ENCODE measurements at places on chromosomes 16 and 17.

- DNase-seq, result no peak
Observed at GRCh38 chr16:86537486-86537885, 17.5 kb downstream of the MTHFSD start.

GRCh38 chr17:33038740-33039139 is 47.1 kb downstream of the SPACA3 start:
- DNase-seq, result peak; percentile 68

GRCh38 chr17:1612400-1612799 is 16.2 kb downstream of the SLC43A2 start:
- DNase-seq, result no peak

DNA sequence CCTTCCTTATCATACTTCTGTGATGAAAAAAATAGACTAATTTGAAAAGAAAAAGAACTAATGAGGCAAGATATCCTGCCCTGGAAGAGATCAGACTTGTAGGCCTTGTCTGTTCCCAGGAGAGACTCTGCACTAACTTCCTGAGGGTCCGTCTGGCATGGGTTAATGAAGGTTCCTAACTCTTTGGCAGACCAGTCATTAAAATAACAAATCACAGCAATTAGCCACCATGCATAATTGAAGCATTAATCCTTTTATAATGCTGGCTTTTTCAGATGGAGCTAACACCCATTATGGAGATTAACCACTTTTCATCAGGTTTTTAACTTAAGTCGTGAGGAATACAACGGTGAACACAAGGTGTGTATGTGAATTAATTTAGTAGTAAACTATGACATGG is 10.4 kb upstream of the KRT10 start:
- DNase-seq, result no peak

DNA sequence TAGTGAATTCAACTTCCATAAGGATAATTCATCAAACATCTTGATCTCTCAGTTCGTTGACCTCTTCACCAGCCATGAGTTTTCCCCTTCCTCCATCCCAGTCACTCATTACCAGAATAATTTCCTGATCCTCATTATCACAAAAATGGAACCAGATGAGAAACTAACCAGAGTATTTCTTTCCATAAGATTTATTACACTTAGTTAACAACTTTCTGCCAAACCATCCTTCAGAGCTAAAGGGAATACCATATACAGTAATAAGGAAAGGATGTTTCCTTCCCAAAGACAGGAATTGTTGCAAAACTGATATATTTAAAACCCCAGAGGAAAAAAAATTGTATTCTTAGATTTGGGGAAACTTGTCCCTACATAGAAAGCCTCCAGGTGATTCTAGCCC is 8.6 kb downstream of the KRTAP29-1 start:
- DNase-seq, result no peak

- no peak for DNase-seq
Observed at GRCh38 chr17:2731807-2732206, 17.6 kb downstream of the CCDC92B start.

DNA sequence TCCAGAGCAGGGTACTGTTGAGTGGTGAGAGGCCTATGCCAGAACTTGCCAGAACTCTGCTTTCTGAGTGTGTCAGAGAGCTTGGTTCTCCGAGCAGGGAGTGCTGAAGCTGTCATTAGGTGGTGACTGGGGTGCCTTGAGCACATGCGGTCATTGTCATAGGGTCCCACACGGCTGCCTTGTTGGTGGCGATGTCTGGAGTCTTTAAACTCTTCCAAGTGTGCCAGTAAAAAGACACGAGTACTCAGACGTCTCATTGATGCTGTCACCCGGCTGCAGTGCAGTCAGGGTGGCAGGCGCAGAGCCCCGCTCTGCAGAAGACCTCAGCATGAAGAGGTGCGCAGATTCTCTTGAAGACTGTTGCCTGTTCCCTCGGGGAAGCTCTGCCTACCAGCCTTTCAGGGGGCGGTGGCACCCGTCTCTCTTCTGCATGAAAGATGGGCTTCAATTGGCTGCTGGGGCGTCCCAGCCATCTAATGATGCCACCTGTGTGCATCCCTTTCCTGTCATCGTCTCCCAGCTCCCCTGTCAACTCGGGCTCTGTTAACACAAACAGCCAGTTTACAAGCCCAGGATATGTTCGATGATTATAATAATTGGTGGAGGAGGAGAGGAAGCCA is 58.3 kb downstream of the NKD1 start:
- DNase-seq, result no peak

GRCh38 chr17:31627960-31628359 is 231.1 kb downstream of the COPRS start:
- DNase-seq, result no peak

- DNase-seq, result peak; percentile 70
Observed at GRCh38 chr16:63289834-63290460, 1253.7 kb upstream of the CDH8 start.

GRCh38 chr16:54548281-54548680 is 261.7 kb upstream of the IRX3 start:
- no peak for DNase-seq

DNA sequence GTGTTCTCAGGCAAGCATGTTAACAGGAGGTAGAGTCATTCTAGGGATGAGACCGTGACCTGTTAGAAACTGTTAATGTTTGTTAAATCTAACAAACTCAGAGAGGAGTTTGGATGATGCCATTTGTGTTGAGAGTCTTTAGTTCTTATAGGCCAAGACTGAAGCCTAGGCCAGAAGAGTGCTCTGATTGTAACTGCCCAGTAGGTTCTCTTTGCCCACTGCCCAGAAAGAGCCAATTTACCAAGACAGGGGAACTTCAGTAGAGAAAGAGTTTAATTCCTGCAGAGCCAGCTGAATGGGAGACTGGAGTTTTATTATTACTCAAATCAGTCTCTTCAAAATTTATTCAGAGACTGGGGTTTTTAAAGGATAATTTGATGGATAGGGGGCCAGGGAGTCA is 42.5 kb downstream of the ARHGAP44 start:
- no peak for DNase-seq

GRCh38 chr16:73037331-73037745 is 10.6 kb downstream of the ZFHX3 start:
- no peak for DNase-seq

- no peak for DNase-seq
Observed at GRCh38 chr17:2852221-2852620, 56.0 kb downstream of the RAP1GAP2 start.

DNA sequence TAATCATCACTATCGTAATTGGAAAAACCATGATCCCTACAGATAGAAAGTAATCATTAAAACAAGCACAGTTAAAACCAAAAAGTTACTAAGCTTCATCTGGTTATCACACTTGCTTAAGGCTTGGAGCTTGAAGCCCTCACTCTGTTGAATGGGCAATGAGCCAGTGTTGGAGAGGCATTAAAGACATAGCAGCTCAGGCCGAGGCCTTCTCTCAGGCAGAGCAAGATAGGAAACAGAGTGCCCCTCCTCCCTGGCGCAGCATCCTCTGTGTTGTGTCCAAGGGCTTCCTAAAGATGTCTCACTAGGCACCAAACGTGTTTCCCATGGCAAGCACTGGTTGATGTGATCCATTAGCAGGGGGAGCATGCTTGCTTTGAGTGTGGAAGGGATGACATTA is 34.9 kb upstream of the LGALS9 start:
- DNase-seq, result no peak

GRCh38 chr17:31540602-31541307 is 149.3 kb downstream of the RAB11FIP4 start:
- no peak for DNase-seq
